Cortex of kidney (tissue), 1 donor: ENCODE measurements at places on chromosomes 16 and 17.

DNA sequence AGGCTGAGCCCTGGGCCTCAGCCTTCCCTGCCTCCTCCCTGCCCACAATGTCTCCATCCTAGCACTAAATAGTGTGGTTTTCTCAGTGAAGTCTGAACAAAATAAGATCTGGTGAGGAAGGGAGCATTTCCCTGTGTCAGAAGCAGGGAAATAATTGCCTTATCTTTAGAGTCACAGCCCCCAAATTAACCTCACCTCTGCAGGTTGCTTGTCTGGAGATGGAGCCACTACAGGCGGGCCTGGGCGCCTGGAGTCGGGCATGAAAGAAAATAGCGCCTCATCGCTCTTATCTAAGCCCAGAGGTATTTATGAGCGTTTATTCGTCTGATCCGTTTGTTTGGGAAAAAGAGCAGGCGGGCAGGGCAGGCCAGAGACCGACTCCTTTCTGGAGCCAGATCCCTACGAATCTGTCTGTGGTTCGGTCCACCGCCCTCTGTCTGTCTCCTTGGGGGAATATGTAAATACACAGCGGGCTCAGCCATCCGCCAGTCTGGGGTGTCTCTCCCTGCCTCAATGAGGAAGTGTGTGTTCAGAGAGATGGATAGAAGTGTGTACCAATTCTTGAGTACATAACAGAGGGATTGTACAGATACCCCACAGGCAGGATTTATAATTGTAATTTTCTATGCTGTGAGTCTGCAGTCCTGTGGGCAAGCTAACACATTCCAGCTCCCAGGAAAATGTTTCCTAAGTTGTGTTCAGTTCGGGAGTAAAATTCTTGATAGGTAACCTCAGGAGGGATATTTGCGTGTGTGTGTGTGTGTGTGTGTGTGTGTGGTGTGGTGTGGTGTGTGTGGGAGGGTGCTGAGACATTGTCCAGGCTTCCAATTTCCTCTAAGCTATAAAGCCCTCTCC lies 4.3 kb downstream of the HOXB6 start:
- DNase-seq: no peak

GRCh38 chr16:25078386-25078978 lies 33.1 kb upstream of the LCMT1 start:
- no peak for DNase-seq

DNA sequence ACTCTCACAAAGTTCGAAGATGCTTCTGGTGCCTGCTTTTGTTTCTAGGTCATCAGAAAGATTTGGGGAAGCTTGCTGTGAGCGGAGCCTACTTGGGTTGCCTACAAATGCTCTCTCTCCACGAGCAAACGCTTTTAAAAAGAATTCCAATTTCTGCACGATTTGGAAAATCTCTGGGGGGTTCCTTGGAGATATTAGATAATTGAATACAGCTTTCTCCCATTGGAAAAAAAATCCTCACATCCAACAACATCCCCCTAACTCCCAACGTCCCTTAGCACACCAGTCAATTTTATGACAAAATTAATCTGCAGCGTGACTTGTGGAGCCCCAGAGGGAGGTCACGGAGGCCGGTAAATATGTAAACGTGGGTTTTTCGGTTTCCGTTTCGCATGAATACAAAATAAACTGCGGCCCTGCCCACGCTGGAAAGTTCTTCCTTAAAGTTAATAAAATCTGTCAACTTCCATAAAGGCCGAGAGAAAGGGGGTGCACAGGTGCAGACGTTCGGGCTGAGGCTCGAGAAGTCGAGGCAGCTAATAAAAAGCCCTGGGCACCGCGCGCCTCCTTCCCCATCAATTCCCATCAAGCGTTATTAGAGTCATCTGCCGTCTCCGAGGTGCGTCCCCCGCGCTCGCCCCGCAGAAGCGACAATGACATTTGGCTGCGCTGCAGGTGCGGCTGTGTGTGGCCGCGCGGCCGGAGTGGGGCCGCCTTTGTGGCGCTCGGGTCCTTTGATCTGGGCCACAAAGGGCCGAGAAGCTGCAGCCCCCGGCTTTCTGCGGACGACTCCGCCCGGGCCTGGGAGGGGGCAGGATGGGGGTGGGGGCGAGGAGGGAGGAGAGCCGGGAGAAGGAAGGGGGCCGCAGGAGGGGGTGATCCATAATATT lies 37.6 kb downstream of the SALL1 start:
- DNase-seq: no peak

DNA sequence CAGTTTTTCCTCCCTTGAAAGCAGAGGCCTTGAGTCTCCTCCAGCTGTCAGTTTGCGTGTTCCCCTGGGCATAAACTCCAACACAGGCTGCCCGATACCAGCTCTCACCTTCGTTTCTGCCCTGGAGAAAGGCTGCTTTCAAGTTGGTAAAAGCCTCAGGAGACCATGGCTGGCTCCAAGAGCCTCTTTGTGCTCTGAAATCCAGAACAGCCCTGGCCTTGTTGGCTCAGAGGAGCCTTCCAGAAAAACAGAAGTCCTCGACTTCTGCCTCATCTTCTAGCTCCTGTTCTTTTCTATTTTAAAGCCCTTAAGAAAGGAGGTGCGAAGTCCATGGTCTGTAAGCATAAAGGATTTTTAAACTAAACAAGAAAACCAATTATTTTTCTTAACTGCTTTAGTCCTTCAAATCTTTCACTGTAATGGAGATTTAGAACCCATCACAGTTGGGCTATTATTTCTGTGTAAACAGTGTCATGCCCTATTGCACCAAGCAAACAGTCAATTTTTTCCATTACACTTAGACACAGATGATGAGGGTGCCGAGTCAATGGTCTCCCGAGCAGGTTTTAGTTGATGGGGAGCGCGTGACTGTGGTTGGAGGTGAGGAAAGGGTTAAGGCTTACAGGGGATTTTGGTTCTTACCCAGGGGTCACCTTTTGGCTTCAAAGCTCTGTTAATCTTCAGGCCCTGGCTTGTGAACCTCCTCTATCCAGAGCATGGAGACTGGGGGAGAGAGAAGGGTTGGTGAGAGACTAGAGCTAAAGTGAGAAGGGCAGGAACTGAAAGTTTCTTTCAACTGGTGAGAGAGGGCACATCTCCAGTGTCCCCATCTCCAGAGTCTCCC lies 212.8 kb downstream of the MSI2 start:
- no peak for DNase-seq

GRCh38 chr16:88754912-88755744 lies 29.9 kb downstream of the PIEZO1 start:
- DNase-seq: no peak

- no peak for DNase-seq
These were observed 57.6 kb upstream of the IRX5 start for GRCh38 chr16:54873071-54873470.

DNA sequence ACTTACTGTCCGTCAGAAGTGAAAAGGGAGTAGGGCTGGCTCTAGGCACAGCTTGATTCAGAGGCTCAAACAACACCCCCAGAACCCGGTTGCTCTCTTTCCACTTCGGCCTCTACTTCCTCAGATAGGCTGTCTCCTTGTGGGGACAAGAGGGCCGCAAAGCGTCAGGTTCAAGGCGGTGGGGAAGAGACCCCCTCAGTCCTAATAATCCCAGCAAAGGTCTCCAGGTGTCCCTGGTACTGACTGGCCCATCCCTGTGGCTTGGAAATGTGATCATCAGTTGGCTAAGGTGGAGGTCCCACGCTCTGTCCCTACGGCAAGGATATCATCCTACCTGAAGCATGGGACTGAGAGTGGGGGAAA lies 26.0 kb downstream of the NGFR start:
- no peak for DNase-seq

DNA sequence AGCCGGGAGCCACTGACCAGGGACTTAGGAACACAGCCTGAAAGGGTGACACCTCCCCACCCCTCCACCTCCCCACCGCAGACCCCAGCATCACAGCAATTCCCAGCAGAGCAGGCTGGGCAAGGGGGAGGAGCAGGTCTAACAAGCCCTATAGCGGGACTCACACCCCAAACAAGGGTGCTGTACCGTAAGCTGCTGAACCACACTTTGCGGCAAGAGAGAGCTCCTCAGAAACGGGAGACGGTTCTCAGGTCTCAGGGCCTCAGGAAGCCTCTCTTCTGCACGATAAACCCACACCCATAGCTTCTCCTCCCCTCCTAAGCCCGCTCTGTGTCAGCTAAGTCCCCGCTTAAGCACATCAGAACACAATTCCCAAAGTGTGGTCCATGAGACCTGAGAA lies 11.7 kb upstream of the COTL1 start:
- no peak for DNase-seq

- DNase-seq: no peak
These were observed 51.2 kb downstream of the ABAT start for GRCh38 chr16:8725513-8726178.

DNA sequence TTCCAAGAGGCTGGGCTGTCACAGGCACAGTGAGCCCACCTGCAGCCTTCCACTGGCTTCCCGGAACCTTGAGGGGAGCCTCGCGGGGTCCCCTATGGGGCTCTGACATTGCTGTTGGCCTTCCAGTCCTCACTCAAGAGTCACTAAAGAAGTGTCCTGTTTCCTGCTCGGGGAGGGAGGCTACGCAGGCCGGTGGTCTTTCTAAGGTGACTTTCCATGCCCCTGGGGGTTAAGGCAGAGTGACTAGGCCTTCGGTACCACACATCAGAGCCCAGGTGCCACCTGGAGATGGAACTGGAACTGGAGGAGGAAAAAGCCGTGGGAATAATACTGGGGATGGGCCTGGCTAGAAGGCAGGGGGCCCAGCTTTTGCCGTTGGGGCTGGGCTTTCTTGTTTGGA lies 72.1 kb downstream of the IL21R start:
- DNase-seq: no peak

DNA sequence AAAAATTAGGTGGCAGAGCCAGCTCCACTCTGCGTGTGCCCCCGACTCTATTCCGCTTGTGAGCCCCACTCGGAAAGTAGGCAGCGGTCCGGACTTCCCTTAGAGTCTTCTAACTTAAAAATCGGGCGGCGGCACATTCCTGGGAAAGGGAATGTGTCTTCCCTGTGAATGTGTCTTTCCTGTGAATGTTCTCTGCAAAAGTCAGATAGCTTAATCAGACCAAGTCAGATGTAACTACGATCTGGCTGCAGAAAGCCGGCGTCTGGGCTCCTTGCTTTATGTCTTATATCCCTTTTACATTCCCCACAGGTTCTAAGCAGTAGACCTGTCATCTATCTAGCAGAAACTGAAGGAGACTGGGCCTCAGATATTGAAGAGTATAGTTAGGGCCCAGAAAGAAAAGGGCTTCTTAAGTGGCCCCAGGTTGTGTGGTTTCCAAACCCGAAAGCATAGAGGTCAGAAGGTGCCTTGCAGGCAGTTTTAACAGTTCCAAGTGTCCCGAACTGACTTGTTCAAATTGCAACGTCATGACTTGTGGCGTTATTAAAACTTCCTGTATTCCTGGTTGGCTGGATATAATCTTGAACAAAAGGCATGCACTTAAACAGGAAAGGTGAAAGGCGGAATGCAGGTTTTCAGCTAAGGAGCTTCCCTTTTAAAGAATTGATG lies 601 bp downstream of the PHKB start:
- DNase-seq: no peak

DNA sequence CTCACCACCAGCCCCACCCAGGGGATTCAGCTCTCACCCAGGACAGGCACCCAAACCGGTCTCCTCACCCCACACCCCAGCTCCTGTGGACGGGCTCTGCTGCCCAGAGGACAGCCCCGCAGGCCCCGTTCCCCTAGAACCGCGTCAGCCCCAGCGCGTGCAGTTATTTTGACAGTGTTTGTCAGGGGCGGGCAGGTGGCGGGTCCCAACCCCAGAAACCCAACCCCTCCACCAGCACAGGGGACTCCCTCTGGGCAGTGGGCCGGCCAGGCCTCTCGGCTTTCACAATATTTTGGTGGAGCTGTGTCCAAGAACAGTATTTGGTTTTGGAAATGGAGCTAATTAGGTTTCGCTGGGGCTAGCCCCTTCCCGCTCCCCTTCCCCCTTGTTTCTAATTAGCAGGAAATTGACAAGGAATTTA lies 44.8 kb downstream of the BAHCC1 start:
- no peak for DNase-seq

- no peak for DNase-seq
These were observed 25.9 kb downstream of the CYB561 start for GRCh38 chr17:63419949-63420867.

GRCh38 chr16:48602356-48603014 lies 7.5 kb downstream of the N4BP1 start:
- DNase-seq: no peak

- no peak for DNase-seq
These were observed 88.4 kb upstream of the ATF7IP2 start for GRCh38 chr16:10297341-10298006.

DNA sequence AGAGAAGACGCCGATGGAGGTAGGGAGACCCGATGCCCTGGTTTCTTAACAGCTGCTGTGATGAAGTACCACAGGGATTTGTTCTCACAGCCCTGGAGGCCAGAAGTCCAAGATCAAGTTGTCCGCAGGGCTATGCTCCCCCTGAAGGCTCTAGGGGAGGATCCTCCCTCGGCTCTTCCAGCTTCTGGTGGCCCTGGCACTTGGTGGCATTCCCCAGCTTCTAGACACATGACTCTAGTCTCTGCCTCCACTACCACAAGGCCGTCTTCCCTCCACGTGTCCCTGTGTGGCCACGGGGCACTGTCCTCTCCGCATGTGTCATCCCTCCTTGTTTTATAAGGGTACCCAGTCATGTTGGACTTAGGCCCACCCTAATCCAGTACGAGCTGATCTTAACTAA lies 375.2 kb downstream of the SLC39A11 start:
- no peak for DNase-seq

DNA sequence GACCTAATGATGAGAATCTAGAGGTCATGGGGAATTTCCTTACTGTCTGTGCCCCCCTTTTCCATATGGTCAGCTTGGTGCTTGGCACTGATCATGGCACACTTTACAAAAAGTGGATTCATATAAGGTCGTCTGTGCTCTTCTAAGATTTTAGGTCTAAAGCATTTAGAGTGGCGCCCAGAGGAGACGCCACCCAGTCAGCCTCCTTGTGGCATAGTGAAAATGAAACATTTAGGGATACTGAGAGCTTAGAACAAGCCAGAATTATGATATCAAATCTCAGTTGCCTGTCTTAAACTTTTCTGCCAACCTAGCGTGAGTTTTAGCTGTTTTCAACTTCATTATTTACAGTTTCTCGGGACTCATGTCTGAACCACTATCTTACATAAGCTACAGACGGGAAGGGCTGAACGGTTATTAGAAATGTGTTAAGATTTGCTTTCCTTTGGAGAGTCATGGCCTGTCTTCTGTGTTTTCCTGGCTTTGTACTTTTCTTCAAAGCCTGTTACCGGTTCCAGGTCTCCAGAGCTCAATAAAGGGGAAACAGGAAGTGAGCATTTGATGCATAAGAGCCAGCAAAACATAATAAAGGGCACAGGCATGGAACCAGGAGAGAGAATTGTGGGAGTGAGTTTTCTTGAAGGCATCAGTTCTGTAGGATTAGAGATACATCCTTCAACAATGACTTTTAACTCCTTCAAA lies 13.7 kb downstream of the ZNRF1 start:
- DNase-seq: no peak

DNA sequence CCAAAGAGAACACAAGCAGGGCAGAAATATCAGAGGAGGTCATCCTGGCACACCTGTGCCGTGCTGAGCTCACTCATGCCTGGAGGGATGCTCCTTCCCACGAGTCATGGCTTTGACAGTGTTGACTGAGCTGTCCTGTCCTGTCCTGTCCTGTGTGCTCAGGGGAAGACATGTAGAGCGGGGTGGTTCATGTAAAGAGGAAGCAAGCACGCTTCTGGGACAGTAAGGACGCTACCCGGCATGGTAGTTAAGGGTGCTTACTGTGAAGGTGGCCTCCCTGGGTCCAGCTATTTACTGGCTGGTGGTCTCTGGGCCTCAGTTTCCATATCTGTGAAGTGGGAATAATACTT lies 398 bp downstream of the LGALS9 start:
- DNase-seq: no peak

- DNase-seq: no peak
These were observed 168.4 kb downstream of the RAB11FIP4 start for GRCh38 chr17:31559584-31560501.
